Mesothelial cell of epicardium (in vitro differentiated cells): ENCODE measurements at places on chromosomes 13 and 19.

DNA sequence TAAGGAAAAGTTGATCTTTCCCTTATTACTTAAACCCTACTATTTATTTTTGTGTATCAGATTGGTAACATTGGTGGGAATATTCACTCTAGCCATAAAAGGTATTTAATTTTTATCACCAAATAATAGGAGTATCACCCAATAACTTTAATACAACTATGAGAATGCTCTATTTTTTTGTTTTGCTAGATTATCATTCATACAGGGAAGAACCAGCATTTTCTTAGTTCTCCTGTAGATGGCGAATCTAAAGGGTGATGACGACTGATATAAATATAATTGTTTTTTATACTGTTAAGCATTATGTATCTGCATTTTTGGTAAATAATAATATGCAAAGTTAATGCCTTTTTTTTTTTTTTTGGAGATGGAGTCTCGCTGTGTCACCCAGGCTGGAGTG, 7.9 kb upstream of the FRY start:
- no peak overlapping the region for H3K27ac ChIP-seq
- H3K4me1 ChIP-seq = peaks cover 9% of the 10 kb centered on the region
- no peak overlapping the region for H3K4me3 ChIP-seq

DNA sequence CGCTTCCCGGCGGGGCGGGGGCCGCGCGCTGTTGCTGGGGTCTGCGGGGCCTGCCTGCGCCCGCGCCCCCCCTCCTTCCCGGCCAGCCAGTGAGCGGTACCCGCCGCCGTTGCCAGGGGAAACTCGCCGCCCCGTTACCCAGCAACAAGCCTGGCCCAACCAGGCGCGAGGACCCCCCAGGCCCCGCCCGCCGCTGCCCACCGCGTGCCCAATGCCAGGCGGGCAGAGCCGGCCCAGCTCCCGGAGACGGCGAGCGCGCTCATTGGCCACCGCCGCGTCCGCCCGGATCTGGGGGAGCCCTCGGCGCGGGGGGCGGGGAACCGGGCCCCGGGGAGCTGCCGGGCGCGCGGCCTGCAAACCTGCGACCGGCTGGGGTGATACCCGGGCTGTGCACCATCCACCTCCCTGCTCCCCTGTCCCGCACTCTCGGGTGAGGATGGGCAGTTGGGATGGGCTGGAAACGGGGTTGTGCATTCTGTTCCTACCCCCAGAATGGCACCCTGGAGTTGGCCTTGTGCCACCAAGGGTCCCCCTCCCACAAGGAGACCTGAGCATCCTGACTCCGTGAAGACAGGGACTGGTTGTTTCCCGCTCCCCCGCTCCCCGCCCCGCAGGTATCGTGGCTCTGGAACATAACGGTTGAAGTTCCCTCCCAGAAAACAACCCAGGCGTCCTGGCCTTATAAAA, 8.8 kb upstream of the BBC3 start:
- DNase-seq = no peak
- H3K4me1 ChIP-seq = peaks cover 16% of the 10 kb centered on the region
- no peaks in the 10 kb centered on the region for H3K36me3 ChIP-seq
- peak overlapping the region; percentile 49 for H3K4me3 ChIP-seq
- peaks cover 3% of the 10 kb centered on the region for H3K27me3 ChIP-seq

GRCh38 chr13:68692049-68692448, 1415.6 kb upstream of the ATXN8OS start:
- no peak overlapping the region for H3K27ac ChIP-seq
- H3K27me3 ChIP-seq = no peaks in the 10 kb centered on the region
- DNase-seq = no peak

GRCh38 chr19:39546599-39546998, 6.6 kb upstream of the EID2 start:
- no peaks in the 10 kb centered on the region for H3K36me3 ChIP-seq
- H3K27me3 ChIP-seq = peaks cover 12% of the 10 kb centered on the region
- no peak for DNase-seq
- H3K4me3 ChIP-seq = no peak overlapping the region
- no peak overlapping the region for H3K27ac ChIP-seq
- H3K4me1 ChIP-seq = peaks cover 2% of the 10 kb centered on the region

DNA sequence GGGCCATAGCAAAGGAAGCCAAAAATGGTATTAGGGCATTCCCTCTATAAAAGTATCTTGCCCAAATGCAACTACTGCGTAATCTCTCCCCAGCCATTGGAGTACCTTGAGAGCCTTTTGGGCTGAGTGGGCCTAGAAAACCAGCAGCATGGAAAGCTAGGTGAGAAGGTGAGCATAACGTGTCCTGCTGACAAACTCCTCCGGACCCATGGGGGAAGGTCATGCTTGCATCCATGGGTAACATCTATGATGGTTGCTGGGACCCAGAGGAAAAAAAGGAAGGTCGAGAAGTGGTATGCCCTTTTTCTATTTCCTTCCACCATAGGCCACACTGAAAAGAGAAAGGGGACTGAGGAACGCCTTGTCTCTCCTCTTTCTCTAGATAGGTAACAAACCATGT, 57.4 kb downstream of the ZNF728 start:
- H3K27me3 ChIP-seq = no peaks in the 10 kb centered on the region
- H3K36me3 ChIP-seq = peaks cover 6% of the 10 kb centered on the region
- no peak for DNase-seq

DNA sequence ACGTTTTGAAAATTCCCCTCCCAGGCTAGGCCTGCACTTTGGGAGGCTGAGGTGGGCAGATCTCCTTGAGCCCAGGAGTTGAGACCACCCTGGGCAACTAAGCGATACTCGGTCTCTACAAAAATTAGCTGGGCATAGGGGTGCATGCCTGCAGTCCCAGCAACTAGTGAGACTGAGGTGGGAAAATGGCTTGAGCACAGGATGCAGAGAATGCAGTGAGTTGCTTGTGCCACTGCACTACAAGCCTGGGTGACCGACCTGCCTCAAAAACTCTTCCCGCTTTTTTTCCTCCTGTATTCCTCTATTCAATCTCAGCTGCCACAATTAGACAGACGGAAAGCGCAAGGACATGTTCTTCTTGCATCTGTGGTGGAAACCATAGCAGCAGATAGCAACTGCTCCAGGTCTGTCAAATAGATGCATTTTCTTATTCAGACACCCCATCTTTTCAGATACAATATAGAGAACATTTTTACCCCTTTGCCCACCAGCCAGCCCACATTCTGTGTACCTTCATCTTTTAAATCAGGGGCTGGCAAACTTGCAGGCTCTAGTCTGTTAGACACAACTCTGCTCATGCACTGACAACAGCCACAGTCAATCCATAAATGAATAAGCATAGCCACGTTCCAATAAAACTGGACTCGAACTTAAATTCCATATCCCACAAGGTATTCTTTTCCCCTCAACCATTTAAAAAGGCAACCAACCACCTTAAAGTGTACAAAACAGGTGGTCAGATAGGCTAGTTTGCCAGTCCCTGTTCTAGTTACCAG, 4.8 kb downstream of the TPT1 start:
- peaks cover 30% of the 10 kb centered on the region for H3K4me1 ChIP-seq
- DNase-seq = no peak
- H3K27ac ChIP-seq = no peak overlapping the region
- H3K36me3 ChIP-seq = peaks cover 45% of the 10 kb centered on the region
- no peaks in the 10 kb centered on the region for H3K27me3 ChIP-seq
